ENCODE measurements at places on chromosomes 3 and 15. TPM values are rescaled to one million over a fixed set of nuclear protein-coding genes. Genes with fewer than 3 reads are reported as not detected.

The INSYN1 gene
- 4.5 TPM for total RNA-seq

The SOX14 gene
- not detected for total RNA-seq

The STRIT1 gene
- total RNA-seq, result not detected

The GP9 gene
- total RNA-seq, result not detected

The NR2E3 gene
- total RNA-seq, result not detected

The SERPINI2 gene
- 1.8 TPM for total RNA-seq

The GUCA1C gene
- total RNA-seq, result not detected

- peaks cover 27% of the 10 kb centered on the region for H3K36me3 ChIP-seq
- no peaks in the 10 kb centered on the region for H3K27me3 ChIP-seq
- no peak overlapping the region for H3K27ac ChIP-seq
- no peaks in the 10 kb centered on the region for H3K4me1 ChIP-seq
- DNase-seq, result no peak
These were observed 16.5 kb downstream of the EMC3 start for GRCh38 chr3:9970020-9970652.

DNA sequence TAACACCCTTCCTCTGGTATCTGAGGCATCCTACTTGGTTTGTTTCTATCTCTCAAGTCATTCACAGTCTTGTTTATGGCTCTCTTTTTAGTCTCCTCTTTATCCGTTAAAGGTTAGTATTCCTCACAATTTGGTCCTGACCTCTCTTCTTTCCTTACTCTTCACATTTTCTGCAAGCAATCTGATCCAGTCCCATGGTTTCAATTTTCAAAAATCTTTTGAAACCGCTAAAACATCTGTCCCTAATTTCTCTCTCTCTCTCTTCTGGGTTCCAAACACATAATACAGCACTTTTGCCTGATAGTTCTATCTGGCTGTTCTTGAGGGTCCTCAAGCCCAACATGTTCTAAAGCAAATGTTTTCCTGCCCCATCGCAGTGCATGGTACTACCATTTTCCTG lies 149.0 kb downstream of the SERPINI1 start:
- H3K36me3 ChIP-seq, result no peaks in the 10 kb centered on the region
- no peak overlapping the region for H3K27ac ChIP-seq
- peaks cover 14% of the 10 kb centered on the region for H3K27me3 ChIP-seq
- peaks cover 7% of the 10 kb centered on the region for H3K4me1 ChIP-seq

DNA sequence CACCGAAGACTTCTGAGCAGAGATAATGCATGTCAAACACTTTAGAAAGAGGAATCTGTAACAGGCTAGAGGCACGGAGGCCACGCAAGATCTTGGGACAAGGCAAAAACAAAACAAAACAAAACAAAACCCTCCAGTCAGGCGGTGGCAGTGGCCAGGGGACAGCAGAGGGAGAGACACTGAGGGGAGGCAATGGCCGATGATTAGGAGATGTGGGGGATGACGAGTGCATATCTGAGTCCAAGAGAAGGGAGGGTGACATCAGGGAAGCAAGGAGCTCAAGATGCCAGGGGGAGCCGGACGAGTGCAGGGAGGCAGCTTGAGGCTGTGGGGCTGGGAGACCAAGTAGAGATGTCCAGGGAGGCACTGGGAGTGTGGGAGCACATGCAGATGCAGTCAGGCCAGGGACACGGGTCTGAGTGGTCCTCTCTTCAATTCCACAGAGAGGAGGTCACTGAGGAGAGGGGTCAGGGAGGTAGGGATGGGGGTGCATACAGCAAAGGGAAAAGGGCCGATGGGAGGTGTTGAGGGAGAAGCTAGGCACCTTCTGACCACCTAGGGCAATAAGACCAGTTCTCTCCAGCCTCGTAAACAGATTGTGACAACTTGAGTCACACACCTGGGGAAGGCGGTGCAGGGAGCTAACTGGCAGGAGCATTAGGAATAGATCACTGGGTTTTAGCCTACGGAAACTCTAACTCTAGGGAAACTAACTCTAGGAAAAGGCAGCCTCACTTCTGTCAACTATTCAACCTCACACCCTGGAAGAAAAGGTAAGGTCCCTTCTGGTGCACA lies 29.6 kb downstream of the SLCO2A1 start:
- peak overlapping the region; percentile 17 for H3K27ac ChIP-seq
- DNase-seq, result no peak
- peaks cover 14% of the 10 kb centered on the region for H3K4me1 ChIP-seq
- H3K4me3 ChIP-seq, result no peak overlapping the region
- peaks cover 13% of the 10 kb centered on the region for H3K27me3 ChIP-seq
- peaks cover 5% of the 10 kb centered on the region for H3K36me3 ChIP-seq

GRCh38 chr15:40985541-40986330 lies 32.5 kb downstream of the CHAC1 start:
- DNase-seq, result no peak
- no peak overlapping the region for H3K27ac ChIP-seq
- no peaks in the 10 kb centered on the region for H3K4me1 ChIP-seq
- no peak overlapping the region for H3K4me3 ChIP-seq
- H3K36me3 ChIP-seq, result peaks cover 35% of the 10 kb centered on the region

- DNase-seq, result no peak
- no peaks in the 10 kb centered on the region for H3K27me3 ChIP-seq
- H3K36me3 ChIP-seq, result no peaks in the 10 kb centered on the region
- H3K4me3 ChIP-seq, result no peak overlapping the region
These were observed 40.8 kb downstream of the RARB start for GRCh38 chr3:25468866-25469319.

- peaks cover 10% of the 10 kb centered on the region for H3K4me1 ChIP-seq
- no peaks in the 10 kb centered on the region for H3K27me3 ChIP-seq
- peaks cover 25% of the 10 kb centered on the region for H3K36me3 ChIP-seq
- no peak overlapping the region for H3K4me3 ChIP-seq
- no peak overlapping the region for H3K27ac ChIP-seq
These were observed 25.6 kb downstream of the IQCB1 start for GRCh38 chr3:121809249-121809648.

DNA sequence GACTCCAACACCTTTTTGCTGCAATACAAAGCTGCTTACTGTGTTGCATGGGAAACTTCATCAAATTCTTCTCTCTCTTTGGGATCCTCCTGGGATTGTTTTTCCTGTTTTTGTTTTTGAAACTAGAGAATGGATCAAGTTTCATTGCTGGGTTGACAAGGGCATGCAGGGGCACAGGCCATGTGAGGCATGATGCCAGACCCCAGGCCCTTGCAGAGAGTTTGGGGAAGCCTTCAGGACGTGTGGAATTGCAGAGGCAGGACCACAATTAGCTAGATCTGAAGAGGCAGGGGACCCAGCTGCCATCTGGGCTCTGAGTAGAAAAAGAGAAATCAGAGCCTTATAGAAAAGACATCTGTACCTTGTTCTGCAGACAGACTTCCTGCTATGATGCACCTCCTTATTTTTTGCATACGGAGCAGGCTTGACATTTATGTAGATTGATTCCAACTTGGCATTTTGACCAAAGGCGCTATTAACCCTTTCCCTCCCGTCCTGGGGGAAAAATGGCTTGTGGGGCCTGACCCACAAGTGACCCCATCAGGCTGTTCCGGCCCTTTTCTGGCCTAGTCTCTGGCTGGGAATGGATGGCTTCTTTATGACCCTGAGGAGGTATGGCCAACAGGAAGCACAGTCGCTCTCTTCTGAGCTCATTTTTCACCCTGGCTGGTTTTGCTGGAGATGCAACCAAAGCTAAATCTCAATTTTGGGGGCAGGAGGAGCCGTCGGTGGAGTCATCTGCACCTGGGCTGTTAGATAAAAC lies 44.3 kb upstream of the CHRNB4 start:
- H3K4me3 ChIP-seq, result no peak overlapping the region
- peaks cover 9% of the 10 kb centered on the region for H3K4me1 ChIP-seq

GRCh38 chr3:105140899-105141367 lies 225.8 kb upstream of the ALCAM start:
- no peak for DNase-seq
- no peaks in the 10 kb centered on the region for H3K36me3 ChIP-seq
- H3K27me3 ChIP-seq, result no peaks in the 10 kb centered on the region
- no peaks in the 10 kb centered on the region for H3K4me1 ChIP-seq
- no peak overlapping the region for H3K4me3 ChIP-seq

GRCh38 chr15:82928711-82929110 lies 23.8 kb downstream of the HOMER2 start:
- DNase-seq, result no peak
- H3K4me1 ChIP-seq, result no peaks in the 10 kb centered on the region
- H3K27me3 ChIP-seq, result no peaks in the 10 kb centered on the region

- H3K27ac ChIP-seq, result no peak overlapping the region
- H3K36me3 ChIP-seq, result no peaks in the 10 kb centered on the region
- H3K27me3 ChIP-seq, result no peaks in the 10 kb centered on the region
- no peak for DNase-seq
These were observed 9.6 kb upstream of the SMAD6 start for GRCh38 chr15:66692391-66692790.

DNA sequence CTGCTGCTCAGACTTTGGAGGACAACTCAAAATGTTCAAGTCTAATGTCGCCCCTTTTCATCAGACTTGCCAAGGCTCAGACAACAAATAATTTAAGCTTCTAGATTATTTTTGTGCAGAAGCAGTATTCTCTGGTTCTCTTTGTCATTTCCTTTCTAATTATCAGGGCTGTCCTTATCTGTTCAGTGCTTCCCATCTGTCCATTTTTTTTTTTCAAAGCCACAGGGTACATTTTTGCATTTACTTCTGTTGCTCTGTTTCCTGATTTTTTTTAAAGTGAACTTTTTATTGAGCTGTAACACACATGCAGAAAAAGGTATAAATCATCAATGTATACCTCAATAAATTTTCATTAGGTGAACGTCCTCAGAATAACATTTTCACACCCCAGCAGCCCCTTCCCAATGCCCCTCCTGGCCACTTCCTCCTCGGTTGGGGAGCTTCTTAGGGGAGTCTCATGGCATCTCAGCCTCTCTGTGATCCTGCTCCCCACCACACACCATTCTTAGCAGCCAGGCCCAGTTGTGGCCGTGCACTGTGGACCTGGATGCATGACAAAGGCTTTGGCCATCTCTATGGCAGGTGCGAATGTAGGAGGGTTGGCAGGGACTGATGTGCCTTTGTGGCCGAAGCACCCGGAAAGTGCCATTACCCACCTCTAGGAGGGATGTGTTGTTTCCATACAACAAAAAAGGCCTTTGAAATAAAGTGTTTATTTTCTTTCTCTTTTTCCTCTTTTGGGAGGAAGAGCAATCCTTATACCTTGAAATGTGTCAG lies 303.5 kb upstream of the LRRFIP2 start:
- DNase-seq, result no peak
- no peak overlapping the region for H3K4me3 ChIP-seq
- no peak overlapping the region for H3K27ac ChIP-seq
- H3K27me3 ChIP-seq, result peaks cover 8% of the 10 kb centered on the region
- no peaks in the 10 kb centered on the region for H3K4me1 ChIP-seq

DNA sequence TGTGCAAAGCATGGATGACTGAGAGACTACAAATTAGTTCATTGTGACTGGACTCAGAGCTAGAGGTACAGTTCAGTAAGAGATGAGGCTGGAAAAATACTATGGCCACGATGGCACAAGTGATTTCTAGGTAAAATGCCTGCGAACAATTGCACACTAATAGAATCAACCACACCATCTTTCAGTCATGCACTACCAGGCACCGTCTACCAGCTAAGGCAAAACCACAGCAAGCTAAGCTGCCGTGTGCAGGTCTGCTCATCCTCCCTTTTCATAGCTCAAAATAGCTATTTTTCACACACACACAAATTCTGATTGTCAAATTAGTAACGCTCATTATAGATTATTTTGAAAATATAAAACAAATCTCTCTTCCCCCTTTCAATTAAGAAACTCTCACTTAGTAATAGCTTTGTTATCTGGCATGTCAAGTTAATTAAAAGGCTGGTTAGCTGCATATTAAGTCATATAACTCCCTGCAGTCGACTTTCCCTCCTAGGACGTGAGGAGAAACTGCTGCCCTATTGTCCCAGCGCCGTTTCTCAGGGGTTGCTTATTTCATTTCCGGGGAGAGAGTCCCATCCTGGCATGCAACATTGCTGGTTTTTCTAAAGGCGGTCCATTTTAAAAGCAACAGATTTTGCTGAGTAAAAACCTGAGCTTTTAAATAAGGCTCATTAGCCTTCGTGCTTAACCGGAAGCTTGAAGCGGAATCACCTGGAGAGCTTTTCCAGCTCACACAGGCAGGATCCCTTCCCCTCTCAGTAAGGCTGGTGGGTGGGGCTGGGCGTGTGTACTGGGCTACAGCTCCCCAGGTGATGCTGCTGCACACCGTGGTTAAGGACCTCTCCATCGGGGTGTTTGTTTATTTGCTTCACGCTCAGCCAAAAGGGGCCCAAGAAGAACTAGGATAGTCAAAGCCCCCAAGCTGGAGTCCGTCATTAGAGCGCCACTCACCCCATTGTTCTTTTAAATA lies 16.9 kb upstream of the MEX3B start:
- H3K36me3 ChIP-seq, result no peaks in the 10 kb centered on the region
- no peak for DNase-seq
- peak overlapping the region; percentile 23 for H3K4me3 ChIP-seq
- peaks cover 58% of the 10 kb centered on the region for H3K27me3 ChIP-seq

GRCh38 chr15:82870727-82871320 lies 61.4 kb downstream of the WHAMM start:
- H3K27ac ChIP-seq, result no peak overlapping the region
- H3K36me3 ChIP-seq, result peaks cover 13% of the 10 kb centered on the region
- H3K4me1 ChIP-seq, result peaks cover 11% of the 10 kb centered on the region
- H3K27me3 ChIP-seq, result peaks cover 11% of the 10 kb centered on the region
- DNase-seq, result no peak

DNA sequence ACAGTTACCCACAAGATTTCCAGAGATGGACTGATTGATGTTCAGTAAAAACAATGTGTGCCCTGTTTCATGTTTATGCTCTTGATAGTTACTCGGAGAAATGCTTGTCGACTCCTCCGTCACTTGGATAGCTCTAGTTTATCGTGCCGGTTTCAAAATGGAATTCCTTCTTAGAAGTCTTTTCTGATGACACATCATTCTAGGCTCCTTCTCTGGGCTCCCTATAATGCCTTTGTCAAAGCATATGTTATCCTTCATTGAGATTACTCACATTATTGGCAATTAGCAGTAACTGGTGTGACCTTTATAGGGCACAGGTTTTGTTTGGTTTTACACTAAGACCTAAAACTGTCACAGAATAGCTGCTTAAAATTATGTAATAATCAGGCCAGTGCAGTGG lies 201.8 kb downstream of the CNTN6 start:
- H3K27me3 ChIP-seq, result no peaks in the 10 kb centered on the region
- H3K27ac ChIP-seq, result no peak overlapping the region
- DNase-seq, result no peak
- no peaks in the 10 kb centered on the region for H3K36me3 ChIP-seq

Measured in progenitor cell of endocrine pancreas (in vitro differentiated cells).